ENCODE measurements at places on chromosomes 7 and 10.

DNA sequence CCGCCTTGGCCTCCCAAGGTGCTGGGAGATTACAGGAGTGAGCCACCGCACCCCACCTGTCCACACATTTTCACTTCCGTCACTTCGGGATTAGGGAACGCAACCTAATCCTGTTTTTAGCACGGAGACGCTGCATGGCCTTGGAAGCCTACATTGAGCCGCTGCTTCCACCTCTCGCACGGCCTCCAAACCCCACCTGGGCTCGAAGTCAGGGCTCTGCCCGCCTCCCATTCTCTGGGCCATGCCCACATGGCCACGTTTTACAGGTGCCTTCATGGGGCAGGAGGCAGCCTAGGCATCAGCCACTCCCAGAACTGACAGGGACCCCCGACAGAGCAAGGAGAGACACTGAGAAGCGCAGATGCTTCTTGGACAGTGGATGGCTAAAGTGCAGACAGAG lies 100.6 kb downstream of the OAT start:
- no peak for DNase-seq

DNA sequence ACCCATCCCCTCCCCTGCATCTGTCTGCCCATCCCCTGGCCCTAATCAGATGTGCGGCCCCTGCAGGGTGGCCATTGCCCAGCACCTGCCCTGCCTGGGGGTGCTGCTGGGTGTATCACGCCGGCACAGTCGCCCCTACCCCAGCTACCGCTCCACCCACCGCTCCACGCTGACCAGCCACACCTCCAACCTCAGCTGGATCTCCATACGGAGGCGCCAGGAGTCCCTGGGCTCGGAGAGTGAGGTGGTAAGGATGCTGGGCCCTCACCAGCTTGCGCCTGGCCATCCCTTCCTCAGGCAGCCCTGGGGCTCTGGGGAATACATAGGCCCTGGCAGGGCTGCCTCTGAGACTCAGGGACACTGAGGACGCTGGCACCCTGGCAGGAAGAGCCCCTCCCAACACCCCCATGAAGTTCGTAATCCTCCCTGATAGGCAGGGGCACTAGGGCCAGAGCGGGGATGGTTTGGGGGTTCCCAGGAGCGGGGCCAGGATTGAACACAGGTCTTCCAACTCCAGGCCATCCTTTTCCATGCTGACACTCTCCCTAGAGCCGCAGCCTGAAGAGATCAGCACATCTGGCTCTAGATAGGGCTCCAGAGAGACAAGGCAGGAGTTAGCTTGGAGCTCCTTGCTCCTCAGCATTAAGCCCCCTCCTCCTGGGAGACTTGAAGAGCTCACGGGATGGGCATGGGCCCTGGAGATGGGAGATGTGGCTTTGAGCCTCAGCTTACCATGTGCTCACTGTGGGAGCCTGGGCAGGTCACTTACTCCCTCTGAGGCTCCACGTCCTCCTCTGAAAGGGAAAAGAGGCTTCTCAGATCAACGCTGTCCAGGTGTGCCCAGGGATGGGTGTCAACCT lies 5.9 kb upstream of the LDB3 start:
- DNase-seq = no peak

GRCh38 chr10:70966646-70967553 lies 78.5 kb upstream of the PCBD1 start:
- no peak for DNase-seq

GRCh38 chr7:76364198-76364584 lies 5.4 kb upstream of the YWHAG start:
- DNase-seq = no peak

DNA sequence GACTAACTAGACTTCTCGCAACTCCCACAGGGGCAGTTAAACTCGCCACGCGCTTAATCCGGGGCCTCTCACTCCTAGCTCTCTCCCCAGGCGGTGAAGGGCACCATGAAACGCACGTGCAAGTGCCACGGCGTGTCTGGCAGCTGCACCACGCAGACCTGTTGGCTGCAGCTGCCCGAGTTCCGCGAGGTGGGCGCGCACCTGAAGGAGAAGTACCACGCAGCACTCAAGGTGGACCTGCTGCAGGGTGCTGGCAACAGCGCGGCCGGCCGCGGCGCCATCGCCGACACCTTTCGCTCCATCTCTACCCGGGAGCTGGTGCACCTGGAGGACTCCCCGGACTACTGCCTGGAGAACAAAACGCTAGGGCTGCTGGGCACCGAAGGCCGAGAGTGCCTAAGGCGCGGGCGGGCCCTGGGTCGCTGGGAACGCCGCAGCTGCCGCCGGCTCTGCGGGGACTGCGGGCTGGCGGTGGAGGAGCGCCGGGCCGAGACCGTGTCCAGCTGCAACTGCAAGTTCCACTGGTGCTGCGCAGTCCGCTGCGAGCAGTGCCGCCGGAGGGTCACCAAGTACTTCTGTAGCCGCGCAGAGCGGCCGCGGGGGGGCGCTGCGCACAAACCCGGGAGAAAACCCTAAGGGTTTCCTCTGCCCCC lies 19.5 kb downstream of the WNT8B start:
- peak; percentile 56 for DNase-seq

DNA sequence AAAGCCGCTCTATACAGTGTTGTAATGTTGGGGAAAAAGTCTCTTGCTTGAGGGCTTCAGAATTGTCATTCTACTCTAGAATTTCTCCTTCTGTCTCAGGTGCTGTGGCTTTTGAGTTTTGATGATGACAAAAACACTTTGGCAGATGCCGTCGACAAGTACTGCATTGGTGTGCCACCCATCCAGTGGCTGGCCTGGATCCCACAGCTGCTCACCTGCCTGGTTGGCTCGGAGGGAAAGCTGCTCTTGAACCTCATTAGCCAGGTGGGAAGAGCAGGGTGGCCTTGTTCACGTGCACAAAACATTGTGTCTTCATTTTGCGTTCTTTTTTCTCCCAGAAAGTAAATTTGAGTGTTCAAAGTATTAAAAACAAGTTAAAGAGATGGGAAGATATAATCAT lies 112.0 kb downstream of the TRRAP start:
- no peak for DNase-seq

GRCh38 chr7:7566651-7567611 lies at the start of gene MIOS:
TSS of gene MIOS (plus strand) at chr7:7566884. CDS start at chr7:7572476, 5,592 bp downstream.
- DNase-seq = peak; percentile 62

- no peak for DNase-seq
Measured at GRCh38 chr7:133513608-133514007, 260.7 kb downstream of the EXOC4 start.

DNA sequence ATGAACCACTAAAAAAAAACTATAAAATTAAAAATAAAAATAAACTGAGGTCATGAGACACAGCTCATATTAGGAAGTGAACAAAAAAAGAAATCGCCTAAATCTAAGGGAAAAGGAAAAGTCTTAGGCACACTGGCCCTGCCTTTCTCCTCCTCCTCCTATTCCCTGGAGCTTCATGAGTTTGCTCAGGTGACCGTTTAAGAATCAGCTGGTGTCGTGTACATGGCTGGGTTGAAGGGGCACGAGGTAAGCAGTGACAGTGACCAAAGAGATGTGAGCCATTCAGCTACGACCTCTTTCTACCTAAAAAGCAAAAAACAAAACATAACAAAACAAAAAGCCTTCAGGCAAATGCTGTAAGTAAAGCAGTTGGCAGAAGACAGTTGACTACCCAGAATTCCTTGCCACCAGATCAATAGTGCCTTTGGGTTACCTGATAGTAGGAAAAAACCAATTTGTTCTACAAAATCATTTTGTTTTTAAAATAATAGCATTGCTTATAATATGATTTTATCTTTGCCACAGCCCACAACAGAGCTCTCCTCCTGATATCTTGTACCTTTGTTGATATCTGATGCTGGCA lies 135.4 kb downstream of the DOCK4 start:
- DNase-seq = no peak

DNA sequence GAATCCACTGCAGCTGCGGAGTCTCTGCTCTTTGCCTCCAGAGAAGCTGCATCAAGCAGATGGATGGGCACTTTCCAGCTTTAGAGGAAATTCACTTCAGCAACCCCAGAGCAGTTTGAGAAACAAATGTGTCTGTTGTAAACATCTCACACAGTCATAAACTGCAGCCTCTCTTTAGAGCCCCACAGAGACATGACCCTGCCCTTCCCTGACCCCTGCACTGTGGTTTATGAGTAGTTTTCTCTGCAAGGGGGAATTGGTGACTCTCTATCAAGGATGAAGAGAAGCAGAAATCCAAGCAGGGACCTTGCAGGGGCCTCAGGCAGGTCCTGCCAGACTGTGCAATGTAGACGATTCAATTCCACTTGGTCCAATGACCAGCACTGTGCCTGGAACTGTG lies 160.2 kb downstream of the SH2D4B start:
- no peak for DNase-seq

GRCh38 chr10:34745244-34745643 lies 69.9 kb downstream of the PARD3 start:
- DNase-seq = no peak

- DNase-seq = no peak
Measured at GRCh38 chr7:74033372-74034311, 5.7 kb downstream of the ELN start.

- no peak for DNase-seq
Measured at GRCh38 chr7:22712999-22713398, 14.0 kb upstream of the IL6 start.

- no peak for DNase-seq
Measured at GRCh38 chr10:102261842-102262241, 16.5 kb downstream of the GBF1 start.

- no peak for DNase-seq
Measured at GRCh38 chr7:116511552-116512519, 12.3 kb downstream of the CAV2 start.

GRCh38 chr7:9889554-9889953 lies 1084.1 kb upstream of the PHF14 start:
- no peak for DNase-seq

DNA sequence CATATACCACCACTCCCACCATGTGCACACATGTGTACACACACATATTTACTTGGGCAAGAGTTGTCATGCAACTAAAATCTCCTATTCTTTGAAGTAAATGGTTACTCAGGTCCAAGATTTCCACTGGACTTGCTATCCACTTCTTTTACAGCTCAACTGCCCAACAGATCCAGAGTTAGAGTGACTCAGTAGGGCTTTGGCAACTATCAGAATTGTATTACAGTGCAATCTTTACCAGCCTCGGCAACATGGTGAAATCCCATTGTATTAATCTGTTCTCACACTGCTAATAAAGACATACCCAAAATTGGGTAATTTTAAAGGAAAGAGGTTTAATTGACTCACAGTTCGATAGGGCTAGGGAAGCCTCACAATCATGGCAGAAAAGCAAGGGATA lies 51.9 kb upstream of the ABLIM1 start:
- DNase-seq = no peak

DNA sequence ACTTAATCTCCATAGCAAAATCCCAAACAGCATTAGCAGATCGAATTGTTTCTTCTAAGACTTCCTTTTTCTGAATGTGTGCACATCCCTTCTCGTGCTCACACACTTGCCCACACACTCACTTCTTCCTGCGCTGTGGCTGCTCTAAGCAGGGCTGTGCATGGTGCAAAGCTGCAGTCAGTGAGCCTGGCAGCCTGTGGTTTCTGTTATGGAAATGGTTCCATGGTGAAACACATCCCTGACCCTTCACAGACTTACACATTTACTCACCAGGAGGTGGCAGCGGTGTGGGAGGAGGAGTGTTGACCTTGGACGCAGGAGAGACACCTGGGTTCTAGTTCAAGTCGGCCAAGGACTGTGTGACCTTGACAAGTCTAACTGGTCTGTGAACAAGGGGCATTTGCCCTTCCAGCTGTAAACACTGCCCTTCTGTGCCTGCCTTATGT lies 24.9 kb downstream of the MTURN start:
- no peak for DNase-seq

GRCh38 chr7:48245751-48246472 lies 74.7 kb downstream of the ABCA13 start:
- no peak for DNase-seq

GRCh38 chr7:139133335-139134139 lies 24.0 kb upstream of the ZC3HAV1 start:
- DNase-seq = peak; percentile 55

GRCh38 chr10:1002425-1003006 lies 14.3 kb downstream of the GTPBP4 start:
- no peak for DNase-seq

DNA sequence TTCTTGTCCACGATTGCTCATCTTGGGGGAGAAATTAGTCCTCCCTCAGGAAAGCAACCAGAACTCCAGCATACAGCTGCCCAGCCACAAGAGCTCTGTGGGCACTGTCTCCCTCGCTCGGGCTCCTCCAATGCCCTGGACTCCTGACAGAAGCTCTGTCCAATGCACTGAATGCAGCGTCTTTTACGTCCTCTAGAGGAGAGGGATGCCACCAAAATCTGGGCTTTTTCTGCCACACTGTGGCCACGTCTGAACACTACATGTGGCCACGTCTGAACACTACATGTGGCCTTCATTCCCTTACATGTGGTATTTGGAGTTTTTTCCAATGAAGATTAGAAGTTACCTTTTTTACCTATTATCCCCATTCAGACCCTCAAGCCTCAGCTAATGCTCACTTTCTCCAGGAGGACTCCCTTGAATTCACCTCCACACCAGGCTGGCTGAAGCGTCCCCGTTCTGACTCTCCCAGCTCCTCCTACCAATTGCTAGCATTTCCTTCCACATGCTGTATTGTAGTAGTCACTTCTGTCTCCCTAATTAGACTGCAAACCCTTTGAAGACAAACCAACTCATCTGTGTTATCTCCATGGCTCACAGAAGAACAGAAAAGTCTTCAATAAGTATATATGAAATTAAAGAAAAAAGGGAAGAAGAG lies 134.3 kb upstream of the PDE1C start:
- DNase-seq = no peak

- DNase-seq = no peak
Measured at GRCh38 chr7:79529881-79530235, 76.4 kb upstream of the MAGI2 start.

DNA sequence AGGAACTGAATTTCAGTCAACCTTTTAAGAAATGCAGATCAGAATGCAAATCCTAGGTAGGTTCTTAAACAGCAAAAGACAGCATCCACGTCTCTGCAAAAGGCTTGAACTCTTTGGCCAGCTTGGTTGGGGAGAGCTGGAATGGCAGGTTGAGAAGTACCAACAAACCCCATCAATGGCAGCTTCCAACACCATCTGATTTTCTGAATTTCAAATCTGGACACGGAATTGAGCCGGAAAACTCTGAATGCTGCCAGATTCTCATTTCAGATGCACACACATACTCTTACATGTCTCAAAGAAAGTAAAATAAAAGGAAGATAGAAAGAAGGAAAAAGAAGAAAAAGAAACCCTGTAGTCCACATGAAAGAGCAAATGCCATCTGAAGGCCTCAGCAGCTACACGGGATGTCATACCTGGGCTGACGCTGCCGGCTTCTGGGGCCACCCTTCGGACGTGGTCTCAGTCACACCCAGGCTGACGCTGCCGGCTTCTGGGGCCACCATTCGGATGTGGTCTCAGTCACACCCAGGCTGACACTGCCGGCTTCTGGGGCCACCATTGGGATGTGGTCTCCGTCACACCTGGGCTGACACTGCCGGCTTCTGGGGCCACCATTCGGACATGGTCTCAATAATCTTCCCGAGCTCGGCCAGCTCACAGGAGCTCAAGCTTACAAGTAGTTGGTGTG lies 165.3 kb downstream of the PTPRN2 start:
- DNase-seq = no peak

DNA sequence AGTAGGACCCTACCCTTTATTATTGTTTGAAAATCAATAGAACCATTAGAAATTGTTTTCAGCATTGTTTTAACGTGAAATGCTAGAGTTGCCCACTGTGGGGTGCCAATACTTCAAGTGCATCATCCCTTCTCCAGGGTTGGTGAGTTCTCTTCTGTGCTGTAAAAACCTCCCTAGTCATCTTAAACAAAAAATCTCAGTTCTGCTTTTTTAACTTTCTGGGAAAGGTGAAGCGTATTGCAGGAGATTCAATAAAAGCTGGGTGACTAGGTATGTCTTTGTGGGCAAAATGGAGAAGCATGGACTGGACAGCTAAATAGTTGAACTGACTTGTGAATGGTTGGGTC lies 699.1 kb downstream of the SUGCT start:
- DNase-seq = no peak
